DMS79 (cell line): ENCODE measurements at places on chromosomes 3 and 15.

GRCh38 chr3:105062853-105063252 is 303.9 kb upstream of the ALCAM start:
- DNase-seq = no peak

- peak; percentile 96 for DNase-seq
Measured at GRCh38 chr3:128726023-128727016, at the start of gene RAB7A. Gene RAB7A, plus strand, starts transcription at chr3:128726183. Its CDS starts 69,185 bp downstream, at chr3:128795368.

DNA sequence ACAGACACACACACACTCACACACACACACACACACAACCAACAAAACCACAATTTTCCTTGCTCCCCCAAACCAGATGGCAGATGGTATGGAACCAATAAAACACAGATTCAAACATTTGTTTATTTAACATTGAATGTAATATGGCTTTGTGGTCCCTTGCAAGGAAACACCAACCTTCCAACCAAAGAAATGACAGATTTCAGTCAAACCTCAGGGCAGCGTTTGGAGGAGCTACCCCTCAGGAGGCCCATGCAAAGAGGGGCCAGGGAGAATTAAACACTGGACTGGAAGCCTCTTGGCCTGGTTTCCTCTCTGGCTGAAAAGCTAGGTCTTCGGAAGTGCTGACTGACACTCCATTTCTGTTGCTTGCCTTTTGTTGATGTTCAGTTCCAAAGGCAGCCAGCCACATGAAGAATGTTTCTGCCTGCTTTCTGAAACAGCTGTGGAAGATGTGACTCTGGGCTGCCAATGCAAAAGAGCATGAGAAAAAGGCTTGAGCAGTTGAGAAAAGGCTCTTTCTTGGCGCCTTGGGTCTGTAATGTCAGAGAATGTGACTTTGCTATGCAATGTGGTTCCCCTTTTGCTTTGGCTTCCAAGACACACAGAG is 296.1 kb downstream of the RPLP1 start:
- DNase-seq = no peak

DNA sequence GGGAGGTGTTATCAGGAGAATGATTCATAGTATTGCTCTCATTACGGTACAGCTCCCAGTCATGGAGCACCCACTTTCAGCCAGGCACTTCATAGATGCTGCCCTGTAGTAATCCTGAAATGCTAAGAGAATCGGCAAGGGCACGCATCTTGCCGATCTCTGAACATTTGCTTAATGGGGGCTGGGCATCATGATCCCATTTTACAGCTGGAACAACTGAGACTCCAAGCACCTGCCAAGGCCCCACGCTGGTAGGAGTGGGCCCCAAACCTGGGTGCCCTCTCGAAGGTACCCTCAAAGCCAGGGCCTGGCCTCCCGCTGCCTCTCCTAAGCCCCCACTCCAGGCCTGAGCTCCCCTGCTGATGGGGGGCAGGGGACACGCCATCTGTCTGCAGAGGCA is 47.3 kb downstream of the RPN1 start:
- DNase-seq = no peak

GRCh38 chr3:192284443-192285072 is 442.8 kb downstream of the FGF12 start:
- DNase-seq = no peak

GRCh38 chr15:70036585-70037291 is 61.0 kb downstream of the TLE3 start:
- peak; percentile 51 for DNase-seq
